Femur (tissue), 1 donor: ENCODE measurements at places on chromosomes 7 and 10.

- DNase-seq, result no peak
Observed at GRCh38 chr10:86312701-86313270, 53.8 kb downstream of the GRID1 start.

DNA sequence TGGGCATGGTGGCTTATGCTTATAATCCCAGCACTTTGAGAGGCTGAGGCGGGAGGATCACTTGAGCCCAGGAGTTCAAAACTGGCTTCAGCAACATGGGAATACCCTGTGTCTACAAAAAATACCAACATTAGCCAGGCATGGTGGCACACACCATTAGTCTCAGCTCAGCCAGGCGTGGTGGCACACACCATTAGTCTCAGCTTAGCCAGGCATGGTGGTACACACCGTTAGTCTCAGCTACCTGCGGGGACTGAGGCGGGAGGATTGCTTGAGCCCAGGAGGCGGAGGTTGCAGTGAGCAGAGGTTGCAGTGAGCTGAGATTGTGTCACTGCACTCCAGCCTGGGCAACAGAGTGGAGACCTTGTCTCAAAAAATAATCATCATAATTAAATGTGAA lies 9.0 kb downstream of the LRRC27 start:
- DNase-seq, result no peak

GRCh38 chr10:101920546-101920945 lies 76.9 kb upstream of the KCNIP2 start:
- DNase-seq, result no peak

- DNase-seq, result peak; percentile 91
Observed at GRCh38 chr10:102583435-102584417, 60.6 kb upstream of the TRIM8 start.

- no peak for DNase-seq
Observed at GRCh38 chr7:87370660-87371180, 25.3 kb downstream of the CROT start.

DNA sequence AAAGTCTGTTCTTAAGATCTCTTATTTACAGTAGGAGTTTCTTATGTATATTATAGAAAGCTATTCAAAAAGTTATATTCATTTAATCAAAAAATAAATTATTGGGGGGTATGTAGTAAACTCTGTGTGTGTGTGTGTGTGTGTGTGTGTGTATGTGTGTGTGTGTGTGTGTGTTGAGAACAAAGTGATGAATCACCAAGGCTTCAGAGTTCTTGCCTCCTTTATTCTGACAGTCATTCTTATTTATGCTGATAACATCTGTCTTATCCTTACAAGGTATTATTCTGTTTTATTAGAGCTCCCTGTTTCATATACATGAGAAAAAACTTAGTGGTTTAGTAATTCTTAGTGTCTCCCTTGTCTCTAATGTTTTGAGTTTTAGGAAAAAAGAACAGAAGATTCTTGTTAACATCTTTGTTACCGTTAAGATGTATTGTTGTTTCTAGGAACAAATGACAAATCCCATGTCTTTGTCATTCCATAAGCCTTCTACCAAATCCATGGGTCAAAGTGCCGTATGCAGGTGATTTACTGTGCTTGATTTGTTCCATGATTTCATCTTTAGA lies 424.0 kb downstream of the EXOC4 start:
- DNase-seq, result no peak

- no peak for DNase-seq
Observed at GRCh38 chr7:132108563-132108962, 467.7 kb downstream of the PLXNA4 start.

GRCh38 chr10:125925262-125925834 lies 29.0 kb downstream of the FANK1 start:
- no peak for DNase-seq

DNA sequence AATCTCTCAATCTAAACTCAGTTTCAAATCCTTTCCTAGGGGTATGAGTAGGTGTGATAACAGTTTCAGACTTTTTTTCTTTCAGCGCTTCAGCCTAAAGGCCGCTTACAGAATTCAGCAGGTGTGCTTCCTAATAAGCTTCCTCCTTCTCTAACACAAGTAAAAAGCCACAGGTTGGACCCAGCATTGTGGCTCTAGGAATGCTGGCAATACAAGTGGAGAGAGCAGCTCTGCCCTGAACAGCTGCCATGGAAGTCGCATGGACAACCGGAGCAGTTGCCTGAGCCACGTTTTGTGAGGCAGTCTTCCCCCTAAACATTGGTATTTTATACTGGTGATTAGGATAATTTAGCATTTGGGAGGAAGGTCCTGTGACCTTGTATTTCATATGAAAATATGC lies 83.5 kb downstream of the ST7 start:
- DNase-seq, result no peak

GRCh38 chr7:39686261-39686924 lies 63.0 kb downstream of the RALA start:
- no peak for DNase-seq

DNA sequence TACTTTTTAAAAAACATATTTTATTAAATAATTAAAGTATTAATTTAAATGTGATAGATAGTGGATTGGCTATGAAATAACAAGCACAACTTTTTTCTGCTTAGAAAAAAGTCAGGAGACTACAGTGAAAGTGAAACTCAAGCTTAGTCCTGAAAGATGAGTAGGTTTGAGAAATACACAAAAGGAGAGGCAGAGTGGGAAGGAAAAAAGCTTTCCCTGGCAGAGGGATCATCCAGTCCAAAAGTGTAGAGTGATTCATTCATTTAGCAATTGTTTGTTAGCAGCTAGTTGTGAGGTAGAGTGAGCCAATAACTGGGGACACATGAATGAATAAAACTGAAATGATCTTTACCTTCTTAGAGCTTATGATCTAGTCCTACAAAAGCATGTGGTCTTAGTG lies 93.5 kb downstream of the FOXP2 start:
- DNase-seq, result no peak

DNA sequence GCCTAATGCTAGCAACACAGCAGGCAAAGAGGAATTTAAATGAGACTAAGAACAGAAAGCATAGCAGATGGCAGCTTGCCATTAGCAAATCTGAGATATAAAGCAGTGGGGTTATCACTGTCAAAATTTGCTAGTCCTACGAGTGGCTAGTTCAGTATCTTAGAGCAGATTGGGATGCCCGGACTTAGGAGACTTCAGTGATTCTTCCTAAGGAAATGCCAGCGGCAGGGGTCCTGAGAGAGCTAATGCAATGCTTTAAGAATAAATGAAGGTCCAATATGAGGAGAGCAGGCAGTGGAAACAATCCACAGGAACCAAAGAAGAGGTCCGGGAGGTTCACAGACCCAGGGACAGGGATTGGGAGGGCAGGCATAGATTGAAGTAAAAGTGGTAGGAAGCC lies 169.3 kb upstream of the NPSR1 start:
- DNase-seq, result no peak

- peak; percentile 80 for DNase-seq
Observed at GRCh38 chr10:30645340-30645827, 15.8 kb upstream of the LYZL2 start.

GRCh38 chr10:49243610-49244283 lies 55.2 kb upstream of the C10orf71 start:
- DNase-seq, result no peak

- no peak for DNase-seq
Observed at GRCh38 chr7:10724449-10724848, 249.2 kb upstream of the PHF14 start.

- no peak for DNase-seq
Observed at GRCh38 chr7:80333040-80333439, 178.8 kb downstream of the GNAT3 start.

DNA sequence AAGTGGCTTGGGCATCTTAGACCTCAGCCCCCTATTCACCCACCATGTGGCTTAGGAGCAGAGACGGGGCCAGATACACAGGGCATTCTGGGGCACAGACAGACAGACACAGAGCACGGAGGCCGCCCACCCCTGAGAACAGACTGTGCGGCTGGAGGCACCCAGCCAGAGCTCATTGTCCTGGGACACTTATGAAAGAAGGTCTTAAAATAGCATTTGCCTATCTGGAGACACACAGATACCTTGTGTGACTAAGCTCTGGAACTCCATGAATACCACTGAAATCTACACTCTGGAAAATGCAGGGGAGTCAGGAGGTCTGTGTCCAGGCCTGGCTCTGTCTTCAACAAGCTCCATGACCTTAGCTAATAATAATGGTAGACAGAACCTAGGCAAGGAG lies 41.4 kb upstream of the ADO start:
- no peak for DNase-seq

DNA sequence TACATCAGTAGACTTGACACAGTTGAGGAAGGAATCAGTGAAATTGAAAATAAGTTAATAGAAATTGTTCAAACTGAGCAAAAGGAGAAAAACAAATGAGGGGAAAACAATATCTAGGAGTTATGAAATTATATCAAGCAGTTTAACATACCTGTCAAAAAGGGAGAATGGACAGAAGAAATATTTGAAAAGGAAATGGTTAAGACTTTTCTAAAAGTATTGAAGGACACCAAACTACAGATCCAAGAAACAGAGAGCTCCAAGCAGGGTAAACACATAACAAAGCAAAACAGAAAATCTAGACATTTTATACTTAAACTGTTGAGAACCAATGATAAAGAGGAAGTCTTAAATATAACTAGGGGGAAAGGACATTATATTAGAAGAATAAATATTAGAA lies 8.6 kb upstream of the GIMAP5 start:
- no peak for DNase-seq

DNA sequence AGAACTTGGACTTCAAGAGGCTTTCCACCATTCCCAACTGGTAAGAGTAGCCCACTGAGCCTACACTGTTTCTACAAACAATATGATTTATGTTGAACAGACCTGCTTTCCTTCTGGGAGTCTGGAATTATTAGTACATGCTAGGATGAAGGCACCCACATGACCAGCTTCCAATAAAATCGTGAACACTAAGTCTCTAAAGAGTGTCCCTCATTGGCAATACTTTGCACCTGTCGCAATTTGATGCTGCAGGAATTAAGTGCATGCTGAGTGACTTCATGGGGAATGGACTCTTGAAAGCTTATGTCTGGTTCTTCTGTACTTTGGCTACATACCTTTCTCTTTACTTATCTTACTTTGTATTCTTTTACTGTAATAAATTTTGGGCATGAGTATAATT lies 305.2 kb upstream of the GHITM start:
- no peak for DNase-seq

- DNase-seq, result no peak
Observed at GRCh38 chr10:25481467-25481866, 306.7 kb downstream of the GPR158 start.

- no peak for DNase-seq
Observed at GRCh38 chr10:73576178-73576889, 14.8 kb downstream of the USP54 start.

DNA sequence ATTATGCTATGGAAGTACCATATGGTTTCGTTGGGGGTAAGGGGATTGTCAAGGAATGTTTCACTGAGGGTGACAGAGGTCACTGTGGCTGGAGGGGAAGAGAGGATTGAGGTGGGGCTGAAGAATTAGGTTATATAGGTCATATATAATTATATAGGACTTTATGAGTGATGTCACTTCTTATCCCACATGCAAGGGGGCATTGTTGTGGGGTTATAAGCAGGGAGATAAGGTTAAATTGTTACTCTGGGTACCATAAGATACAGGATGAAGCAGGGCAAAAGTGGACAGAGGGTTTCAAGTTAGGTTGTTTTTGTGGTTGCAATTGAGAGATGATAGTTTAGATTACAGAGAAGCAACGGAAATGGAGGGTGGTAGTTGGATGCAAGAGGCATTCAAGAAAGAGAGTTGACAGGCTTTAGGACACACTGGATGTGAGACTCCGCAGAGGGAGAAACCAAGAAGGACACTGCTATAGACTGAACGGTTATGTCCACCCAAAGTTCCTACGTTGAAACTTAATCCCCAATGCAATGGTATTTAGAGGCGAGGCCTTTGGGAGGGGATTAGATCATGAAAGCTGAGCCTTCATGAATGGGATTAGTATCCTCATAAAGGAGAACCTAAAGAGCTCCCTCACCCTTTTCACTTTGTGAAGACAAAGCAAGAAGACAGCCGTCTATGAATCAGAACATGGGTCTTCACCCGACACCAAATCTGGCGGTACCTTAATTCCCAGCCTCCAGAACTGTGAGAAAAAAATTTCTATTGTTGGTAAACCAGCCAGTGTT lies 7.0 kb upstream of the PRR15 start:
- no peak for DNase-seq

DNA sequence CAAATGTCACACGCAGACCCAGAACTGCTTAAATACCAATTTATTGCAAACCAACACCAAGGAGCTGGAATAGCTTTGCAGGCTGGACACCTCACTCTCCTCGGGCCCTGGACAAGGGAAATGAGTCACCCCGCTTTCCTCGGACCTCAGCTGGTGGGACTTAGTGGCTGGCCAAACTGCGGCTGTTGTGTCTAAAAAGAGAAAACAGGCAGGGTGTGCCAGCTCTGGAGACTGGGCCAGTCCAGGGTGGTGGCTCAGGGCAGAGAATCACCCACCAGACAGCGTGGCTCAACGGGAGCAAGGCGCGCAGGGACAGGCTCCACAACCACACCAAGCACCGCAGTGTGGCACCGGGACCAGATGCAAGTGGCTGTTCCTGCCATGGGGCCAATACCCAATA lies 58.2 kb upstream of the CAMK2B start:
- DNase-seq, result peak; percentile 17

GRCh38 chr7:78222001-78222751 lies 423.6 kb downstream of the PHTF2 start:
- DNase-seq, result no peak

- DNase-seq, result no peak
Observed at GRCh38 chr7:150649080-150649385, 16.8 kb upstream of the GIMAP6 start.

DNA sequence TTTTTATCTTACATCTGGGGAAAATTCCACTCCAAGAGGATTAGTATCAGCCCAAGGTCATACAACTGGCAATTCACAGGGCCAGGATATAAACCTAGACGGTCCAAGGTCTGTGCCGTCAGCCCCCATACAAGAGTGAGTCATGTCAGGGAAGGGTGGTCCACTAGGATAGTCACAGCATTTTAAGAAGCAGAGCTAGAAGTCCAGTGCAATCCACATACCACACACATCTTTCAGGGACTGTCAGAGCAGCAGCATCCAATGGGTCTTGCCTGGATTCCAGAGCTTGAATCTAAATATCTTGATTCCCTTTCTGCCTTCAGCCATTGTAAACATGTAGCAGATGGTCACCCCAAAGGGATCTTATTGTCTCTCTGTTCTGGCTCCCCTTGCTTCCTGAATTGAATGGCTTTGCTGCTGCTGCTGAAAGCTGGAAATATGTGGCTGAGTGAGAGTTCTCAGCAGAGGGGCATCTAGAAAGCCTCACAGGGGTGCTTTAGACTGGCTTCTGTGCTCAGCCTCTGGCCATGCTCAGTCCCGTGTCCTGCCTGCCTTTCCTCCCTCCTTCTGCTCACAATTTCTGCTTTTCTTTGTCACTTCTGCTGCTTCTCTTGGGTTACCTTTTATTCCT lies 9.9 kb upstream of the OR6V1 start:
- DNase-seq, result no peak

DNA sequence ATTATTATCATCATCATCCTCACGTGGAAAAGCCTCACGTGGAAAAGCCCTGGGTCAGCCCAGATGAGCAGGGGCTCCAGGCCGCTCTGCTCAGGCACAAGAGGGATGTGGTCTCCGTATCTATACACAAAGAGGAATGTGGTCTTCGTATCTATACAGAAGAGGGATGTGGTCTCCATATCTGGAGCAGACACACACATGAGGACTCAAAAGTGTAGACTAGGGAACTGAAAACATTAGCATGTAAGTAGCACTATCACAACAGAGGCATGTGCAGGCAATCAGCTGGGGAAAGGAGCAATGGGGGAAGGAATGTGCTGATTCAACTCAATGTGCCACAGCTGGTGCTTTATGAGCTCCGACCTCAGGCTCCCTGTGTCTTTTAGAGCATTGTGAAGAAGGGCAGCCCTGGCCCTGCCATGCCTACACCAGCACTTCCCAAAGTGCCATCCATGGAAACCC lies 86.5 kb downstream of the PLXNA4 start:
- DNase-seq, result no peak

- DNase-seq, result no peak
Observed at GRCh38 chr7:76381814-76382213, 23.0 kb upstream of the YWHAG start.
